Activated naive CD4-positive, alpha-beta T cell treated with anti-CD3 and anti-CD28 coated beads, Interleukin-2, amount 10 ng/mL, durations not matched to agents 5 hours and 36 hours (primary cell): ENCODE measurements at places on chromosomes 5 and 9. TPM values are rescaled to one million over a fixed set of nuclear protein-coding genes. Genes with fewer than 3 reads are reported as not detected.

The IDNK gene
- 7.2 TPM for total RNA-seq

The CA9 gene
- 0.24 TPM for total RNA-seq

The MAN2A1 gene
- total RNA-seq = 42.5 TPM

The SLC36A2 gene
- total RNA-seq = not detected
